Stimulated activated CD8-positive, alpha-beta memory T cell treated with anti-CD3 and anti-CD28 coated beads, Interleukin-4, amount 100 ng/mL, for 4 hours (primary cell): ENCODE measurements at places on chromosomes 16 and 17.

DNA sequence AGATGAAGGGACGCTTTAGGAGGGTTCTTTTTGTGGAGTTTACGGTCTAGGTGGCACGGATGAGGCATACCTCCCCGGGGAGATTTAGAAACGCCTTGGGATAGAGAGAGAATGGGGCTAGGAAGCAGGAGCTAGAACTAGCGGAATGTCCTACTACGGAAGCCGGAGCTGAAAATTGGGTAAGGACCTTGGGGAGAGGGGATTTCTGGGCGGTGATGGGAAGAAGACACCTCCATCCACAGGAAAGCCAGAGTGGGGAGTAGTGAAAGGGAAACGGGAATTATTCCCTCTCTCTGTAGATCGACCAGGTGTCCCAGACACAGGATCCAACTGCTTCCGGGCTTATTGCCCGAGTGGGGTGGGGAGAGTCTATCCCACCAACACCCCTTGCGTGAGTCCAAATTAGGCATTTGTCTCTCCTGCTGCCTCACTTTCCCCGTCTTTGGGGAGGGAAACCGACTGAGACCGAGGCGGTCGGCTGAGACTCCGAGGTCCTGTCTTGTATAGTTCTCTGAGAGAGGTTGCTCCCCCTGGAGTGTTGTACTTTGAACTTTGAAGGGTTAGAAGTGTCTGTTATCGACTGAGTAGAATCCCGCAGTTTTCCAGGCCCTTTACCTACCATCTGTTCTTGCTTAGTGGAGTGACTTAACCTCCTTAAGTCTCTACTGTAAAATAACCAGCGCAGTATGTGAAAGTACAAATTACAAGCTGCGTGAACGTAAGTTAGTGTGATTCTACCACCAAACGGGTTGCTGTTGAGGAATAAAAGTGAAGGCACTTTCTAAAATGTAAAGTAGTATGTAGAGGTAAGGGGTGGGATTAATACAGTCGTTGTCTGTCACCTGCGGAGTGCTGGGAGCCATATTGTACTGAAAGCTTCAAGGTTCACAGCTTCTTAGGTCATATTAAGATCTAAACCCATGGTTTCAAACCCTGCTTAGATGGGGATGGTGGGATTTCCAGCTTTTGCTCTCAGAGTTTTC, 1.0 kb downstream of the RSPRY1 start:
- DNase-seq = no peak

DNA sequence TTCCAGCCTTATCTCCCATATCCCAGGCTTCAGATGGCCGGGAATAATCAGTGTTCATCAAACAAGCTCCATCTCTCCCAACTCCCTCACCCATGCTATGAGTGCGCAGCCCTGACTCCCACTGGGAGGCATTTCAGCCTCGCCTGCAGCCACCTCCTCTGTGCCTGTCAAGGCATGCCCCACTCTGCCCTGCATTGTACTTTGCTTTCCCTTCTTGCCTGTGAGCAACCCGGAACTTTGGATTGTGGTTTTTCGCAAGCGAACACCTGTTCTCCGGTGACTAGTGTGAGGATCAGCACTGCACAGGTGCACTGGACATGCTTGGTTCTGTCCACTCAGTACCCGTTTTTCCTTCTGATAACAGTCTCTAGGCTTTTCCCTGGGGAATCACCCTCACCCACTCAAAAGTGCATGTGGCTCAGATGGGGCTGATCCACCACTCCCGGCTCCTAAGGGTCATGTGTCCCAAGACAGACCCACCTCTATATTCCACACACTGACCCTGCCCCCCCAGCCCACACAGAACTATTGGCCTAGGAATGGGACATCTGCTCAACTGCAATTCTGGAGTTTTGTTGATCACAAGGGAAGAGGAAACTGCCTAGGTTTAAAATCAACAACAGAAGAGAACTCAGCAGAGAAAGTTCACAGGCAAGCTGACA, 9.1 kb downstream of the CHST6 start:
- DNase-seq = no peak

GRCh38 chr16:4913130-4913773, 23.7 kb downstream of the PPL start:
- DNase-seq = no peak

- DNase-seq = no peak
Measured at GRCh38 chr17:68646626-68647526, 45.7 kb upstream of the FAM20A start.

- no peak for DNase-seq
Measured at GRCh38 chr16:71929048-71929447, 33.7 kb downstream of the IST1 start.

DNA sequence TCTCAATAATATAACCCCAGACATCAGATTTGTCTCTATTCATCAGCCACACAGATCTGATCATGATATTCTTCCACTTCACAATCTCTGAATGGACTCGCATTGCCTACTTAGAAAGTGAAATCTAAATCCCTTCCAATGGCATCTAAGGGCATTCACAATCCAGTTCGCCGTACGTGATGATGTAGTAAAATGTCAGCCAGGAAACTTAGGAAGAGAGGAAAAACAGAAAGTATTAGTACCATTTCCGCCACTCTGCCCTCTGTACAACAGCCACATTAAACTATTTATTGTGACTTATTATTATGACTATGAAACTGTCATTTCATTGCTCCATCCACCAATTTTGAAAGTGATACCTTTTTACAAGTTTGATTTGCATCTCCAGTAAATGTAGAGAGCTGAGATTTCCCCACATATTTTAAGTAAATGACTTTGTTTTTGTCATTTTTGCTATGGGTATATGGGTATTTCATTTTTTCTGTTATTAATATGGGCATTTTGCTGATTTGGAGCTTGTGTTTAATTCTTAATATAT, 69.4 kb upstream of the SMIM36 start:
- no peak for DNase-seq

DNA sequence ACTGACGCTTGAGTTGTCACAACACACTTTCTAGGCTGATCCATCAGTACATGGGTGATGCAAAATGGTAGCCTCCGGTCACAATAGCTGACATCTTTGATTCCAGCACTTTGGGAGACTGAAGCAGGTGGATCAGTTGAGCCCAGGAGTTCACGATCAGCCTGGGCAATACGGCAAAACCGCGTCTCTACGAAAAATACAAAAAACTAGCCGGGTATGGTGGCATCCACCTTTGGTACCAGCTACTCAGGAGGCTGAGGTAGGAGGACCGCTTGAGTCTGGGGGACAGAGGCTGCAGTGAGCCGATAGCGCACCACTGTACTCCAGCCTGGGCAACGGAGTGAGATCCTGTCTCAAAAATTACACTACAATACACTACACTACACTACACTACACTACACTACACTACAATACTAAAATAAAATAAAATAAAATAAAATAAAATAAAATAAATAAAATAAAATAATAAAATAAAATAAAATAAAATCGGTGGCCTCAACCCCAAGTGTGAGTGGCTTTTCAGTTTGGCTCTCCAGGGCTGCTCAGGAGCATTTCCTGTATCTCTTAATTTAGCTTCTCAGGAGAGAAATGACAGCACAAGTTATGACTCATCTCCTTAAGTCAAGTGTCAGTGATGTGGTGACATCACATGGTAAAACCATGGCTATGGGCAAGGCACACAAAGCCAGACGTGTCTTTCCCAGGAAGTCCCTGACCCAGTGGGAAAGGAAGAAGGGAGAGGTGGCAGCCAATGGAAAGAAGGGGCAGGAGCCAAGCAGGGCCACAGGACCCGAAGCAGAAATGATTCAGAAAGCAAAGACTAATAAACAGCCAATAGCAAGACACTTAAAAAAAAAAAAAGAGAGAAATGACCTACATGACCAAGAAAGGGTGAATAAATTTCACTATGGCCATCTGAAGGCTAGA, 75.3 kb upstream of the TBC1D3K start:
- no peak for DNase-seq

DNA sequence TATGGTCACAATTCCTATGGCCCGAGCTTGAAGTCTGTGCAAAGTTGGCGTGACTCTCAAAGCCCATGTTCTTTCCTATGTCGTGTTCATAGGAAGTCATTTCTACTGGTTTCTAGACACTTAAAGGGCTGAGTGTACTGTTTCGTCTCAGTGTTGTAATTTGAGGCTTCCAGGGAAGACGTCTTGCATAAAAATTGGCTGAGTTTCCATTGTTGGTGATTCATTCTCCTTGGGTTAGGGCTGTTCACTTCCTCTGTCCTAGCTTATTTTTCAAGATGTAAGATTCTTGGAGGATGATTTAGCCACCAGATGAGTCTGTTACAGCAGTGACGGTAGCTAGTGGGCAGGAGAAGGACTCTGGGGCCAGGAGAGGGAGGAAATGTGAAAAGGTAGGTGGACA, 43.1 kb downstream of the PIK3R5 start:
- DNase-seq = no peak

- no peak for DNase-seq
Measured at GRCh38 chr17:74882517-74883240, 9.9 kb upstream of the FDXR start.

GRCh38 chr17:17700251-17700969, 19.2 kb downstream of the RAI1 start:
- no peak for DNase-seq

- DNase-seq = no peak
Measured at GRCh38 chr17:6232732-6233101, 162.5 kb downstream of the WSCD1 start.
